ENCODE measurements at places on chromosomes 11 and 22.

GRCh38 chr11:3021125-3021524 lies 29.0 kb upstream of the NAP1L4 start:
- DNase-seq = no peak

DNA sequence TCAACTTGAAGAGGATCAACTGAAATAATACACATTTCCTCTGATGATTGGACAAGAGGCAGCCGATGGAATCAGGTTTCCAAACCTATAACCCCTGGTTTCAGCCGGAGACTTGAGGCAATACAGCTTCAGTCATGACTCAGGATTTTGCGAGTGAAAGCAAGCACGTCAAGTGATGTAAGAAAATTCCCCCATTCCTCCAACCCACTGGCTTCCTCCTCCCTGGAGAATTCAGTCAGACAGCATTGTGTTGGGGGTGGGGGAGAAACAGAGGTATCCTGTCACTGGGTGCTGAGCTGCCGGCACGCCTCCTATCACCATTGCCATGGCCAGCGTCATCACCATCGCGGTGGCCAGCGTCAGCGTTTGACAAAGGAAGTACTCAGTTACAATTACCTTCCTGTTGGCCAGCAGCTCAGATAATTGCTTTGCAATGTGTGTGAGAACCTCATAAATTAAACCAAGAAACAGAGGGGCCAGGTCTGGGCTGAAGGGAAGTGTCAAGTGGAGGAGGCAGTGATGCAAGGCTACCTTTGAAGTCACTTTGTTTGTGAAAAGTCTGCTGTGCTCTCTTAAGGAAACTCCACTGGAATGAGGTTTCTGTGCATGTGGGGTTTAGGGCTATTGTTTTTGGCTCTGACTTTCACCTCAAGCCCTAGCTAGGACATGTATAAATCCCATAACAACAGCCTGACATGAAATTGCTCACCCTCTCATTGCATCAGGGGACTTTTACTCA lies 50.2 kb downstream of the LIF start:
- DNase-seq = peak; percentile 64

- DNase-seq = no peak
These were observed 38.1 kb upstream of the CALCB start for GRCh38 chr11:15035283-15035682.

GRCh38 chr11:98056945-98057344 lies 963.8 kb upstream of the CNTN5 start:
- DNase-seq = no peak

DNA sequence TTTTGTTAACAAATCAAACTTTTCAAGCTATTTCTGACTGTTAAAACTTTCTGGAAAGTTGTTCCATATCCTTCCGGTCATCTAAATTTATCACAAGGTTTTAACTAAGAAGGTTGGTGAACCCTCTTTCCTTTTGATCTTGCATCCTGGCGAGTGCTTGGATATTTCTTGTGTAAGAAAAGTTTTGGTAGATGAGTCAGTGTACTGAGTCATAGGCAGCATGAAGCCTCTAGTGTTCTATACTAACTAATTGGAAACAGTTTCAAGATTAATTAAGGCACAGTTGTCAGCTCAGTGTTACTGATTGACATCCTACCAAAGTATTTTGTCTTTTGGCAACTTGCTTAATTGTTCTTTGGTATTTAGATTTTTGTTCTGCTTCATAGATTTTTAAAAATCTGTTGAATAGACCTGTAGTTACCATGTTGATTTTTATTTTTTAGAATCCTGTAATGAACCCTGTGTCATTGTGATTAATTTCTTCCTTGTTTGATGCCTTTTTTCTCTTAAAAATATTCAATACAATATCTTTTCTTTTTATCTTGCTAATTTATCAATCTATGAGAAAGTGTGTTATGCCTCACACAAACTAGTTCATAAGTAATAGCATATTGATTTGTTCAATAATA lies 38.0 kb downstream of the METTL15 start:
- no peak for DNase-seq

DNA sequence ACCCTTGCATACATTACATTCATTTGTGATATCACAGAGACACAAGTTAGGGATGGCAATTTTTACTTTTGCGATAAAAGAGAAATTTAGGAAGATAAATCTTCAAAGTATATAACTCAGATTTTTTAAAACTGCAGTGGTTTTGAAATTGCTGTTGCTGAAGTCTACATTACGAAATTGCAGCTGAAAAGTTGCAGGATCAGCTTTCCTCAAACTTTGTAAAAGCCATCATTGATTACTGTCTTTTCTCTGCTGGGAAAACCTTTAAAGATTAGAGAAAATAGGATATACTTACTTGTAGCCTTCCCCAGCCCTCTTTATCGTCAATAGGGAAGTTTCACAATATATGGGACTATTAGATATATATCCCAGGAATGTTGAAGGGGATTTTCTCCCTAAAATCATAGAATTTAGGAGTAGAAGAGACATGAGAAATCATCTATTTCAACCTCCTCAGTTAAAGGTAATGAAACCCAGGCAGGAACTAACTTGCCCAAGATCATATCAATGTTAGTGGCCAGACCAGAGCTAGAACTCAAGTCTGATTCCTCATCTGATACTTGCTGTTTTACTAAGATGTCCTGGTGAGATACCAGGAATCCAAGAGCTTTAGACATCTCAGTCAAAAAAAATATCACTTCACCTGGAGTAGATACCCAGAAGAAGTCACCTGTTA lies 10.4 kb upstream of the AGBL2 start:
- DNase-seq = no peak

GRCh38 chr22:17742527-17742902 lies 31.8 kb downstream of the BID start:
- DNase-seq = peak; percentile 82

- DNase-seq = no peak
These were observed 79.3 kb upstream of the PRR5 start for GRCh38 chr22:44622679-44623078.

DNA sequence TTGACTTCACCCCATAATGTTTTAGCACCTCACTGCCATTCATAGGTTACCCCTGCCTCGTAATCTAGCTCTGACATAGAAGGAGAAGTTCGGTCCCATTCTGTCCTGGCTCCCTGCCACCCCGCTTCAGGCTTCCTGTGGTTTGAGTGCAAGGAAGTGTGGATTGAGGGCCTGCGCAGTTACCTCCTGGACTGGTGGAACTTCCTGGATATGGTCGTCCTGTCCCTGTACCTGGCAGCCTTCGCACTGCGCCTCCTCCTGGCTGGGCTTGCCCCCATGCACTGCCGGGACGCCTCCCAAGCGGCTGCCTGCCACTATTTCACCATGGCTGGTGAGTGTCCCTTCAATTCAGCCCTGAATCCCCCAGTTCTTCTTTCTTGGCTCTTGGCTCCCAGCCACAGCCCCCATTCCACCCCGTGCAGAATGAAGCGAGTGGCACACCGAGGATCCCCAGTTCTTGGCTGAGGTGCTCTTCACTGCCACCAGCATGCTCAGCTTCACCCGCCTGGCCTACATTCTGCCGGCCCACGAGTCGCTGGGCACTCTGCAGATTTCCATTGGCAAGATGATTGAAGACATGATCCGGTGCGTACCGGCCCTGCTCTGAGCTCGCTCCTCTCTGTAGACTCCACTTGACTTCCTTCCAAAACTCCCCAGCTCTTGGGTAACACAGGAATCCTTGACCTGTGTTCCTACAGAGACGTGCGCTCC lies 15.4 kb downstream of the ART5 start:
- peak; percentile 13 for DNase-seq

DNA sequence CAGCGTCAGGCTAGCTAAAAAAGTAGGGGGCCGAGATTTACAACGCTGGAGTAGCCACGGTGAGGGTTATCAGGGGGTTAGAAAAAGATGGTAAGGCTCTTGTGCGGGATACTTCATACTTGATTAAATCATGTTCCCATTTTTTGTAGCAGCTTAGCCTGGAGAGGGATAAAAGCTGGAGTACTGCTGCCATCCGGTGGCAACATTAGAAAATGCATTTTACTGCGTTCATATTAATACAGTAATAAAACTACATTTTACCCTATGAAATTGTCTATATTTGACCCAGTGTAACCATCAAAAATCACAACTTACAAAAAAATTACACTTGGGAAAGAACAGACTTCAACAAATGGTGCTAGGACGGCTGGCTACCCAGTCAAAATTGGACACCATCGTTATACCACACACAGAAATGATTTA lies 17.3 kb downstream of the RPUSD4 start:
- DNase-seq = peak; percentile 40

- no peak for DNase-seq
These were observed 27.9 kb upstream of the PAK1 start for GRCh38 chr11:77501758-77502157.

DNA sequence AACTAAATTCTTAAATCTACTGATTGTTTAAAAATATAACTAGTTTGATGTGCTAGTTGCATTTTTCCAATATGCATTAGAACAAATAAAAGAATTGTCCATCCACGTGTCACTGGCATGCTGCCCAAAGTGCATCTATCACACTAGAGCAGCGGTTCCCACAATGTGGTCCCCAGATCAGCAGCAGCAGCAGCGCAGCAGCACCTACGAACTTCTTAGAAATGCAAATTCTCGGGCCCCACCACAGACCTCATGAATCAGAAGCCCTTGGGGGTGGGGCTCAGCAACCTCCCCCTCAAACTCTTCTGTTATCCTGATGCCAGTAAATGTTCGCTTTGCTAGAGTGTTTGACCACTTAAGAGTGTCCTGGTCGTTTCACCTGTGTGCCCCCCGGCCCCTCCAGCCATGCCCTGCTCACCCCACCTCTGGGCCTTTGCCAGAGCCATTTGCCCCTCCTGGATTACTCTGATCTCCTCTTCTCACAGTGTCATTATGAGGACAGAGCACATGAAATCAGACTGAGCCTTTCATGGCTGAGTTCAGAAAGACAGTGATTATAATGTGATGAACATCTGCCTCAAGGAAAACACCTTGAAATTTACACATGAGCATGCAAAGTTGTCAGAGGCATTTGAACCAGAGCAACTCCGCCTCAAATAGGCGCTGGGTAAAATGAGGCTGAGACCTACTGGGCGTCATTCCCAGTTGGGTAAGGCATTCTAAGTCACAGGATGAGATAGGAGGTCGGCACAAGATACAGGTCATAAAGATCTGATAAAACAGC lies 12.6 kb upstream of the VSIG10L2 start:
- peak; percentile 45 for DNase-seq

DNA sequence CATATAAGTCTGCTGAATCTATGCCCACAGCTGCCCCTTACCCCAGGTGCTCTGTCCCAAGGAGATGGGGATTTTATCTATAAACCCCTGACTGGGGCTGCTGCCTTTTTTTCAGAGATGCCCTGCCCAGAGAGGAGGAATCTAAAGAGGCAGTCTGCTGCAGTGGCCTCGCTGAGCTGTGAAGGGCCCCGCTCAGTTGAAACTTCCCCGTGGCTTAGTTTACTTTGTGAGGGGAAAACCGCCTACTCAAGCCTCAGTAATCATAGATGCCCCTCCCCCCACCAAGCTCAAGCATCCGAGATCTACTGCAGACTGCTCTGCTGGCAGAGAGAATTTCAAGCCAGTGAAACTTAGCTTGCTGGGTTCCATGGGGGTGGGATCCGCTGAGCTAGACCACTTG lies 7.4 kb upstream of the SCGB1D4 start:
- no peak for DNase-seq

DNA sequence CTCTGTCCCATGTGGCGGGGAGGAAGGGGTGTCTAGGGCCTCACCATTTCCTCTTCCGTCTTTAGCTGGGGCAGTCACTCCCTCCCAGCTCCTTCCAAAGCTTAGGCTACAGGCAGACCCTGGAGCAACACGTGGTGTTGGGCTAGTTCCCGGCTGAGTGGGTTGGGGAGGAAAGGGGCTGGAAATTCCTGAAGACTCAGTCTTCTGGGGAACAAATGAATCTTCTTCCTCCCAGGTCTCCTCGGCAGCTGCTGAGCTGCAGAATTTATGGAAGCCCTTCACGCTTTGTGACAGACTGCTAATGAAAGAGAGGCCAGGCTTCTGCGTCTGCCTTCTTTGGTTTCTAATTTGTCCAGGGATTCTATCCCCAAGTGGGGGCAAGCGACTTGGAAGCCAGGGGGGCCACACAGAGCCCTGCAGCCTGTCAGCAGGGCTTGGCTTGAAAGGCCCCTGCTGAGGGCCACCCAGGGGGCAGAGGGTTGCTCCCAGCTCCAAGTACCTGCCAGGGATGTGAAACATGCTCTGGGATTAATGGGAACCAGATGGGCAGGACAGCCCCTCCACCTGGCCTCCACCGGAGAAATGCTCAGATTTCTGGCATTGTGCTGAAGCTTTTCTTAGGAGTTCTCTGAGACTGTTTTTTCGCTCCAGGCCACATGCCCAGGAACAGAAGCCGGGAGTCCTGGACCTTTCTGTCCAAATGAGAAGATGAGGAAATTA lies 123.1 kb downstream of the PKNOX2 start:
- DNase-seq = no peak

Data from stimulated activated naive CD8-positive, alpha-beta T cell treated with anti-CD3 and anti-CD28 coated beads, Interleukin-15, Interleukin-2, amounts not matched to agents 100 U/mL and 50 U/mL, for 24 hours (primary cell).